NAMALWA (cell line): ENCODE measurements at places on chromosomes 2 and 18.

DNA sequence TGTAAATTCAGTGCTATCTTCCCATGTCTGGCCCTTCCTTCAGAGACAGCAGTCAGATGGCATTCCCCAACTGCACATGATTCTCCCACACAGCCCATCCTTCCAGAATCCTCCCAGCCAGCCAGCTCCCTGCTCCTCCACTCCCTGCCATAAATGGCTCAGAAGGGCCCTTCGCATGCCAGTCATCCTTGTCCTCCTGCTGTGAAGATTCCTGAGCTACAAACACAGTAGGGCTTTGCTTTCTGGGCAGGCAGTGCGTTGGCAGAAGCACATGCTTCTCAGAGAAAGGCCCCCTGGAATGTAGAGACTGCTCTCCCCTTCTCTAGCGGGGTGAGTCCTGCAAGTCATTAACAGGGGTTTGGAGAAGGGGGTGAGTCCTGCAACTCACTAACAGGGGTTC is 71.9 kb downstream of the TEX51 start:
- DNase-seq: no peak

DNA sequence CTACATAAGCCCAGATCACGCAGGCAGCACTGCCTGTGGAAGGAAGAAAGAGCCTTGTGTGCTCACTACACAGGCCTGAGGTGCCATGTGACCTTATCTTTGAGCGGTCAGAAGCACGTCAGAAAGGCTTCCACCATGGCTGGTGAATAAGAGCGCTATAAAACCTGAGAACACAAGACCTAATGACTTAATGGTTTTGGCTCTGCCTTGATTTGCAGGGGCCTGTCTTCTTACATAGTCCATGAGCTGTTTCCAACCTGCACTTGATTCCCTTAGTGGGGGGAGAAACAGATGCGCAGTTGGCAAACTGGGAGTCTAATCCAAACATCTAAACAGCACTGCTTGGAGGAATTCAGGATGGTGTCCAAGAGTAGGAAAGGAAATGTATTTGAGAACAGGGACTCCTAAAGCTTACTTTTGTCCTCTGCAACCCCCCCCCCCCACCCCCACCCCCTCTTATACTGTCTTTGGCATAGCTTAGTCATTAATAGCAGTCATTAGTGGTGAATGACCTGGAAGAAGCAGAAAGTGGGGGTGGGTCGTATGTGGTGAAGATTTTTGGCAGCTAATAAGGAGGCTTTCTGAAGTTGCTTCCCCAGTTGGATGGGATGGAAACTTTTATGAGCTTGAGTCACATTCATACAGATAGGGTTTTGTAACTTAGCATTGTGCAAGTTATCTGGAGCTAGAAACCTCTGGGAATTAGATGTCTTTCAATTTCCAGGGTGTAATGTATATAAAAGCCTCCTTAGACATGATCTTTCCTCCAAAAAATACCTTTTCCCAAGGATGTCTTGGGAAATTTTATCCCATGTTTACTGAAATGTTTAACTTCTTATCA is 454.1 kb downstream of the MEIS1 start:
- DNase-seq: no peak

- DNase-seq: no peak
These were observed 162.1 kb upstream of the SH3BP4 start for GRCh38 chr2:234789556-234790325.

GRCh38 chr18:62781893-62782292 is 66.6 kb downstream of the PHLPP1 start:
- DNase-seq: no peak
